ENCODE measurements at places on chromosomes 1 and 21.

GRCh38 chr1:244296447-244296846, 155.3 kb downstream of the ADSS2 start:
- no peak for DNase-seq

- DNase-seq: peak; percentile 60
Observed at GRCh38 chr21:38438462-38438893, 59.8 kb downstream of the ERG start.

DNA sequence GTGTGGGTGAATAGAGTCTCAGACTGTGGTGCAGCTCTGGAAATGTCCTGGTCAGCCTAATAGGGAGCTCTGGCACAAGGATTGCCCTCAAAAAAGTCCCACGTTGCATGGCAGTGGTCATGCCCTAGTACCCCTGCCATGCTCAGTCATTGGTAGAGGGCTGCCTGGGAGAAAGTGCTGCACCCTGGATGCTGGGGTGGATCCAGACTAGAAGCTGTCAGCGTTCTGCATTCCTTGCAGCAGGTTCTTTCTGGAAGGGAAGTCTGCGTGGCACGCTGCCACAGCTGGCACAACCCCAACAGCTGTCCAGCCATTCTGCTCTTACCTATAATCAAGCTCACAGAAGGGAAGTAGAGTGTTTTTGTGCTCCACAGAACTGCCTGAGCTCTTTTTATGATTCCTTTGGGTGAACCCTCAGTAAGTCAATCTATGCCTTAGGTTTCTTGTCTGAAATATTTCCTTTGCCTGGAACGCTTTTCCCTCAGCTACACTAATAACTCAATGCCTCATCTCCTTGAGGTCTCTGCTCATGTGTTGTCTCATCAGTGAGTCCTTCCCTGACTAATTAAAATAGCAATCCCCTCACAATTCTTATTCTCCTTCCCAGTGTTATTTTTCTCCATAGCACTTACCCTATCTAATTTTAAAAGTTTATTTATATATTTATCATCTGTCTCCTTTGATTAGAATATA, 61.5 kb upstream of the JAK1 start:
- peak; percentile 67 for DNase-seq

DNA sequence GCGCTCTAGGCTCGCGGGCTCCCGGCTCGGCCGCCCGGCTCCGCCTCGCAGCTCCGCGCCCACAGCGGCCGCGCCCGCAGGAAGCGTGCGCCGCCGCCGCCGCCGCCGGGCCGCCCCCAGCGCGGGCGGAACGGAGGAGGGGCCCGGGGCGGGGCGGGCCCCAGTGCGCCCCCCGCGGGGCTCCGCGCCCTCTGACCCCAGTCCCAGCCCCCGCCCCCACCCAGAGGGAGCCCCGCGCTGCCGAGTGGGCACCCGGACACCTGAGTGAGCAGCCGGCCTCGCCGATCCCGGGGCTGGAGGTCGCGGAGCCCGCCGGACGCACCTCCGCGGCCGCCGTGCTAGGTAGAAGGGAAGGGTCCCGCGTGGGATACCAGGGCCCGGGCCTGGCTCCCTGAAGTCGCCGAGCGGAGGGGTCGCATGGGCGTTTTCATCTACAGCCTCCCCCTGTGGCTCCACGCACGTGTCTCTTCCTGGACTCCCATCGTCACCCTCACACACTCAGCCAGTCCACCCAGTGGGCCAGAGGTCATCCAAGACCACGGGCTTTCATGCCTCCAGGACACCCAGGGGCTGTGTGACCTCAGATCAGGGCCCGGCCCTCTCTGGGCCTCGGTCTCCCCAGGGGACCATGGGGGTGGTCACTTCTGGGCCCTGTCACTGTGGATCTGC, at the start of gene SDC3:
TSS of gene SDC3 (minus strand) at position 63 of the 669 bp plus-strand sequence. CDS start 172 bp downstream, outside the sequence.
- no peak for DNase-seq

- DNase-seq: no peak
Observed at GRCh38 chr1:196381544-196381943, 226.7 kb downstream of the KCNT2 start.

- DNase-seq: no peak
Observed at GRCh38 chr1:206419783-206420182, 50.5 kb upstream of the IKBKE start.

DNA sequence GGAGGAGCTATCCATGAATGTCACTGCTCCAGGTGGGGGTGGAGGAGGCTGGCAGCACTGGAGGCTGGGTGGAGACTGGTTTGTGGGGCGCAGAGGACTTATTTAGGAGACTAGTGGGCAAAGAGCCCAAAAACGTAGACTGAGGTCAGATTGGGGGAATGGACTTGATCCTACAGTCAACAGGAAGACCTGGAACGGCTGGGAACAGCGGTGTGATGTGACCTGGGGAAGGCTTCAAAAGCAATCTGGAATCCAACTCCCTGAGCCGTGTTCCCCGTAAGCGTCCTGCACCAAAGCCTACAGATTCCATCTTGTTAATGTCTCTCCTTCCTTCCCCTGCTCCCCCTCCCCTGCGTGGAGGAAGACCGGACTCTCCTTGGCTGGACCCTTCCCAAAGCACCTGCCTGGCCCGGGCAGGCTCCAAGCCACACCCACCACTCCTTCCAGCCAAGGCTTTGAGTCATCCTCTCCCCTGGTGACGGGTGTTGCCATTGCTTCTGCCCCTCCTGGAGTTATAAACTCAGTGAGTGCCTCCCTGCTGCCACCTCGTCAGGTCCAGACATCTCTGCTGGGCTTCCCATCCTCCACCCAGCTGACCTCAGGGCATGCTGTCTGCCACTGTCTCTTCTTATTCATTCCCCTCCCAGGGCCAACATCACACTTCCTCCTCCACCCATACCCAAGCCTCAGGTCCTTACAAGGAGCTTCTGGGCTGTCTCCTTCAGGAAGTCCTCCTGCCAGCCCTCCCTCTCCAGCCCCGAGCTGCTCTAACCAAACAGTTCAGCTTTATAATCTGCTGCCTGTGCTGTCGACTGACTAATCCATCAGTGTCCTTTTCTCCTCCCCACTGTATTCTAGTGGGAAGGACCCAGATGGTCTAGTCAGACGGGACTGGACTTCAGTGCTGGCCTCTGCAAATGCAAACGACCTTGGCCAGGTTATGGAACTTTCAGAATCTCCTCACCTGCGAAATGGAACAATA, 1.6 kb upstream of the CLSTN1 start:
- peak; percentile 62 for DNase-seq

- no peak for DNase-seq
Observed at GRCh38 chr21:37460196-37460595, 93.6 kb downstream of the DYRK1A start.

DNA sequence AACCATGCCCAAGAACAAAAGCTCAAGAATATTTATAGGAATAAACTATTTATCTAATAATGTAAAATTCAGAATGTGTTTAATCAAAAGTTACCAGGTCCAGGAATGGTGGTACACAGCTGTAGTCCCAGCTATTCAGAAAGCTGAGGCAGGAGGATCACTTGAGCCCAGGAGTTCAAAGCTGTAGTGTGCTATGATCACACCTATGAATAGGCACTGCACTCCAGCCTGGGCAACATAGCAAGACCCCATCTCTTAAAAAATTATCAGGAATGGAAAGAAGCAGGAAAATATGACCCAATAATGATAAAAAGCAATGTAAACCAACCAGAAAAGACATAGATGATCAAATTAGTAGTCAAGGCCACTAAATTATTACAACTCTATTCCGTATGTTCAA, 62.2 kb upstream of the DR1 start:
- no peak for DNase-seq

- peak; percentile 73 for DNase-seq
Observed at GRCh38 chr1:85611856-85612255, 31.3 kb downstream of the CCN1 start.

DNA sequence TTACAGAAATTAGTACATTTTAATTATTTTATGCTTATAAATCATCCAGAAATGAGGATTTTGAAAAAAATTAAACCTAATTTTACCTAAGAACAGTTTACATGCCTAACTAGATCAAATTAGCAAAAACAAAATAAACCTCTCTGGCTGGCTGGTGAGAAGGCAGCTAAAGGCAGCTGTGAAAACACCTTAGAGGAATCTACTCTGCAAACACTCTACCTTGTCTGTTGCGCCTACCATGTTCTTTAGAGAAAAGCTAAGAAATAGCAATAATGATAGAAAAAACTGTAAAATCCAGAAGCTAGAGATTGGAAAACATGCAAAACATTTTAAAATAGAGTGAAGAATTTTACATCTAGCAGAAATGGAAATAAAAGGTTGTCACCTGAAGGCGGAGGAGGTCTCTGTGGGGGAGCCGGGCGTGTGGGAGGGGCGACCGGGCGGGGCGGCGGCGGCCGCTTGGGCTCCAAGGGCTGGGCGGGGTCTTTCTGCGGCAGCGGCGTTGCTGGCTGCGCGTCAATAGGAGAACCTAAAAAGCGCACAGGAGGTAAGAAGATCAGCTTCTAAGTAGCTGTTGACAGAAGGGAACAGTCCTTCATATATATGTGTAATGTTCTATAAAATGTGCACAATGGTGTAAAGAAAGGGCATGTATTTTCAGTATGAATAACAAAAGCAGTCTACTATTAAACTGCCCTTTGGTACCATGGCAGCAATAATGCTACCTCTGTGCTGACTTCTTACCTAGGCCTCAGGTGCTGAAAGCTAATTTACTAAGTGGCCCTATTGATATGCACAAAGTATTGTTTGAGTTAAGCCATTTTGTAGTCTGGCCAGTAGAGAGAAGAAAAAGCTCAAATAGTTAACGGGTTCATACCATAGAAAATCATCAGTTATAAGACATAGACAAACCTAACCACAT, 33.3 kb upstream of the CFAP298 start:
- DNase-seq: no peak

- DNase-seq: peak; percentile 70
Observed at GRCh38 chr21:34073749-34074282, 438 bp downstream of the MRPS6 start.

DNA sequence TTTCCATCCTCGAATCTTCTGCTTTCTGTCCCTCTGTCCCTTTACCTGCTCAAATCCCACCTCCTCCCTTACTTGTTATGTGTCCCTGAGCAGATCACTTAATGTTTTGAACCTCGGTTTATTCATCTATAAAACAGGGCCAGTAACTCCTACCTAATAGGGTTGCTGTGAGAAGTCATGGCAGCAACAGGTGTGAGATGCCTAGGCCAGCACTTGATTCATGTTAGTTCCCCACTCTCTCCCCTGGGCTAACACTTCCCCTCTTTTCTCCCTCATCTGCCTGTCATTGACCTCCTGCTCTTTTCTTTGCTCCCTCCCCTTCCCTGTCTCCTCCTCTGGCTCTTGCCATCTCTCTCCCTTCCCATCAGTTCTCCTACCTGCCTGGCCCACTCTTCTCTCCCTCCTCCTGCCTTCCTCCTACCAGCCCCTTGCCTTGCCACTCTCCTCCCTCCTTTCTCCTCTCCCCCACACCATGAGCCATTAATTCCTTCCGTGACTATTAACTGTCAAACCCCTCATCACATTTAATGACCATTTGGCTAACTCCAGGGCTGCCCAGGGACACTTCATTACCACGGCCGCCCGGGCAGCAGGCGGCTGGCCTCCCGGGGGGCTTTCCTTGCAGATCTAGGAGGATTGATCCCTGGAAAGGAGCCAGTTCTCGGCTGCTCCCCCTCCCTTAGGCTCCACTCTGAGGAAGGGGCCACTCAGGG, 90.6 kb upstream of the CD1D start:
- DNase-seq: no peak

DNA sequence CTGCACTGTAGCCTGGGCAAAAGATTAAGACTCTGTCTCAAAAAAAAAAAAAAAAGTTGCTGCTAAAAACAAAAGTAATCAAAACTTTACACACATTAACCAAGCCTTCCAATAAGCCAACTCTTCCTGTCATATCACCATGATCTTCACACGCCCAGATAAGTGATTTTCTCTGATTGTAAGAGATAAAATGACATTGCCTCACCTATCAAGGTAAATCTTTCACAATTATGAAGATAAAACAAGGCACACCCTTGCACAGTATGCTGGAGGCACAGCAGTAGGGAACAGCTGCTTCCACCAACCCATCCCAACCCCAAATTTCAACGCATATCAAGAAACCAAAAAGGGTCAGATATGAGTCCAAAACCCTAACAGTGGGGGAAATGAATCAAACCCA, 8.8 kb upstream of the TIAM1 start:
- DNase-seq: no peak

- DNase-seq: no peak
Observed at GRCh38 chr1:229758101-229759036, 132.3 kb downstream of the URB2 start.

GRCh38 chr1:205339717-205340116, 17.0 kb downstream of the KLHDC8A start:
- DNase-seq: no peak

- DNase-seq: no peak
Observed at GRCh38 chr1:15245593-15246360, 1.2 kb upstream of the FHAD1 start.

DNA sequence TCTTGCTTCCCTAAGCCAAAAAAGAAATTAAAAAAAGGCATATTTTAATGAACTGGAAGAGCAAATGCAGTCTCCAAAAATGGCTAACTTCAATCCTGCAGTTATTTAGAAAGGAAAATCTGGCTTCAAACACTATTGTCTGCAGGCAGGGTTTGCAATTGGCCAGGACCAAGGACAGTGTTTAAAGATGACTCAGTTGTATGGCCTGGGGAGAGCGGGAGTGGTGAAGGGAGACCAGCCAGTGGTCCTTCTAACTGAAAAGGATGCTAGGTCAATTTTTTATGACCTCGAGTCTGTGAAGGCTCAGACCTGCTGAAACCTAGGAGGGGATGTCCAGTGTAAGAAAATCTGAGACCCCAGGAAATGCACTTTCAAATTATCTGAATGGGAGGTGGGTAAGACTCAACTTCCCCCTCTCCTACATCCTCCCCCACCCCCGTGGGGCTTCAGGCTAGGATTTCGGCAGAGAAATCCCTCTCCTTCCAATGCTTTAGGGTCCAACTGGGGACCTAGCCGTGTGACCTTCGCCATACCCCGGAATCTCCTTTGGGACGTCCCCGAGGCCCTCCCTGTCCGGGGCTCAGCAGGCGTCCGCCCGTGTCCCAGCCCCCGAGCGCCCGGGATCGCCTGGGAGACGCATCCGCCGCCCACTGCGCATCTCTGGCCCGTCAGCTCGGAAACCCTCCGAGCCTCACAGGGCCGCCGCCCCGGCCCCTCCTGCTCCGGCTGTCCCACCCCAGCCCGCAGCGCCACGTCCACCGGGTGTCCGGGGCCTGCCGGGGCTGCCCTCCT, 602 bp upstream of the RIMKLA start:
- no peak for DNase-seq

DNA sequence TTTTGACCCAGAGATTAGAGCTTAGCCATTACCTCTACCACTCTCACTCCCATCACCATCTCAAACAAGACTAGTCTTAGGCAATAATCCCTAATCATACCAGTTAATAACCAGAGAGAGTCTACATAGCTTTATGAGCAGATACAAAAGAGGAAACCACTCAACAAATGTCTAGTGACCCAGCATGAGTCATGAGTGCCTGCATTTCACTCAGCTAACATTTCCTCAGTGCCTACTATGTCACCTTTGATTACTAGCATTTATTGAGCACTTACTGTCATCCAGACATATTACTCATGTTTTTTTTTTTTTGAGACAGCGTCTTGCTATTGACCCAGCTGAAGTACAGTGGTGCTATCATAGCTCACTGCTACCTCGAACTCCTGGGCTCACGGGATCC, 35.9 kb upstream of the GALNT2 start:
- no peak for DNase-seq

Data from psoas muscle (tissue), 8 donors.